ENCODE measurements at places on chromosomes 6 and 20.

DNA sequence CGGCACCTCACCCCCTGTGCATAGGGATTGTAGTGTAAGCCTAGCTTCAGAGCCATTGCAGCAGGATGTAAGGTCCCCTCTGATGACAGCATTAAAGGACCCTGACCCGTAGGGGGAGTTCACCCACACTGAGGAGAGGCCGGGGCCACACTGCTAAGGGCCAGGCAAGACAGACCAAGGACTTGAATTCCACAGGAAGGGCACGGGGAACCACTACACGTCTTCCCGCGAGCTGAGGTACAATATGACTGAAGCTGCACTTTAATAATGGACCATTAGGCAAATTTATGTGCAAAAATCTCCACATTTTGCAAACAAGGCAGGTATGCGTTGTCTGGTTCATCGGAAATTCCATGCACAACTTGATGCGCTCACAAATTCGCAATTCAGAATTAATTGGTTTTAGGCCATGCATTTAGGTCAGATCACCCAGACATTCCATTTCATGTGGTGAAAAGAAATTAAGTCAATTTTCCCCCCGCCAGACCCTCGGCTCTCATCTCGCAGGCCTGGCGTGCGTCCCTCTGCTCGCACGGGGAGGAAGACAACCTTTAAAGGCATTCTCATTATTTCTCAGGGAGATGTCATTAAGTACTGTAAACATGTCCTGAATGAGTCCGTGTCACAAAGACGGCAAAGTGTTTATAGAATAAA, 111.8 kb downstream of the FOXA2 start:
- no peak for DNase-seq
- H3K27ac ChIP-seq: no peak overlapping the region
- H3K36me3 ChIP-seq: no peaks in the 10 kb centered on the region
- no peaks in the 10 kb centered on the region for H3K27me3 ChIP-seq
- no peaks in the 10 kb centered on the region for H3K4me1 ChIP-seq
- H3K4me3 ChIP-seq: no peak overlapping the region

DNA sequence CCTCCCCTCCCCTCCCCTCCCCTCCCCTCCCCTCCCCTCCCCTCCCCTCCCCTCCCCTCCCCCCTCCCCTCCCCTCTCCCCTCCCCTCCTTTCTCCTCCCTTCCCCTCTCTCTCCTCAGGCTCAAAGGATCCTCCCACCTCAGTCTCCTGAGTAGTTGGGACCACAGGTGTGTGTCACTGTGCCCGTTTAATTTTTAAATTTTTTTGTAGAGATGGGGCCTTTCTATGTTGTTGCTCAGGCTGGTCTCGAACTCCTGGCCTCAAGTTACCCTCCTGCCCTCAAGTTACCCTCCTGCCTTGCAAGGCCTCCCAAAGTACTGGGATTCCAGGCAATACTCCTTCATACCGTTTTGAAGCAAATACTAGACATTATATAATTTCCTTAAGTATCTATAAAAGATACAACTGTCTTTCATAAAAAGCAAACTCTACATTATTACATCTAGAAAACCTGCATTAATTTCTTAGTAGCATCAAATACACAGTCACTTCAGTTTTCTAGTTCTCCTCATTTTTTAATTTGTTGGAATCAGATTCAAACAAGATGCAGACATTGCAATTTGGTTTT, 39.8 kb downstream of the NCOA3 start:
- H3K4me3 ChIP-seq: no peak overlapping the region
- H3K36me3 ChIP-seq: no peaks in the 10 kb centered on the region
- DNase-seq: no peak
- H3K4me1 ChIP-seq: peaks cover 6% of the 10 kb centered on the region

DNA sequence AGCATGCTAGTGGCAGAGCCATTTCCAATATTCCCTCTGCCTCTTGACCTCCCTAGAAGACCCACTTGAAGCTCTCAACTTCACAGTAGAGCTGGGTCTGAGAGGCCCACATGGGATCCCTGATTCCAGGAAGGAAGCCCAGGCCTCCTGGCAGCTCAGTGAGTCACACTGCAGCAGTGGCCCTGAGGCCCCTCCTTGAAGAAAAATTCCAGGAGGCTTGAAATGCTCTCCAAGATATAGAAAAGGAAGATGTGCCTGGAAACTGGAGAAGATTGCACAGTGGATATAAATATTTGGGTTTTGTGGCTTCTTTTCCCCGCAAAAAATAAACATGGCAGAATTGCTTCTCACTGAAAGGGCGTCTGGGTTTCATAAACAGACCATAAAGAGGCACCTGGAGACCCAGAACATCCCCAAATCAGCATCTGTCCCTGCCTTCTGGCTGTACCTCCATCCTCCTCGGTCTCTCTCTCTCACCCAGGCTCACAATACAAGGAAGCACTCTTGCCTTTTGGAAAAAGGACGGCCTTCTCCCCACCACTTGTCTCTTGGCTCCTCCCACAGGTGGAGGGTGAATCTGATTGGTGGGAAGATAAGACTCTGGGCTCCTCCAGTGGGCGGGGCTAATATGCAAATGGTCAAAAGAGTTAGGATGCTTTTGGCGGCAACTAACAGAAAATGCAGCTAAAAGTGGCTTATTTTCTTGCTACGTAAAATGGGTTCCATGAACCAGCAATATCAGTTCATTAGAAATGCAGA, 200.0 kb upstream of the SULF2 start:
- no peak overlapping the region for H3K27ac ChIP-seq
- H3K4me3 ChIP-seq: no peak overlapping the region

GRCh38 chr20:19756761-19757486, 1.1 kb upstream of the RIN2 start:
- no peaks in the 10 kb centered on the region for H3K36me3 ChIP-seq
- DNase-seq: no peak
- no peaks in the 10 kb centered on the region for H3K27me3 ChIP-seq
- H3K4me1 ChIP-seq: peaks cover 5% of the 10 kb centered on the region
- H3K4me3 ChIP-seq: peak overlapping the region; percentile 80

DNA sequence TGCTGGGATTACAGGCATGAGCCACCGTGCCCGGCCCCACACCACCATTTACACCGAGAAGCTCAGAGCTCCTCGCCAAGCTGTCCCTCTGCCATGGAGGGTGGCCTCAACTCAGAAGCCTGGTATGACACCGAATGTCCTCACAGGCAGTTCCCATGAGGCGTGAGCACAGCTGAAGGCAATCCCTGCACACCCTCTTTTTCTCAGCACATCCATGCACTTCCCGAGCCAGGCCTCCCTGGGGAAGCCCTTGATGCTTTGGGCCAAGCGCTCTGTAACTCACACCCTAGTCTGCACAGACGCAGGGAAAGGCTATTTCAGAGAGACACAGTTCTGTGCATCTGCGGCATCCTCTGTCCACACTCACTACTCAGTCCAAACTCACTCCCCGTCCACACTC, 18.4 kb downstream of the THBS2 start:
- no peak for DNase-seq
- H3K4me3 ChIP-seq: no peak overlapping the region
- H3K36me3 ChIP-seq: peaks cover 34% of the 10 kb centered on the region
- no peak overlapping the region for H3K27ac ChIP-seq
- H3K27me3 ChIP-seq: no peaks in the 10 kb centered on the region

DNA sequence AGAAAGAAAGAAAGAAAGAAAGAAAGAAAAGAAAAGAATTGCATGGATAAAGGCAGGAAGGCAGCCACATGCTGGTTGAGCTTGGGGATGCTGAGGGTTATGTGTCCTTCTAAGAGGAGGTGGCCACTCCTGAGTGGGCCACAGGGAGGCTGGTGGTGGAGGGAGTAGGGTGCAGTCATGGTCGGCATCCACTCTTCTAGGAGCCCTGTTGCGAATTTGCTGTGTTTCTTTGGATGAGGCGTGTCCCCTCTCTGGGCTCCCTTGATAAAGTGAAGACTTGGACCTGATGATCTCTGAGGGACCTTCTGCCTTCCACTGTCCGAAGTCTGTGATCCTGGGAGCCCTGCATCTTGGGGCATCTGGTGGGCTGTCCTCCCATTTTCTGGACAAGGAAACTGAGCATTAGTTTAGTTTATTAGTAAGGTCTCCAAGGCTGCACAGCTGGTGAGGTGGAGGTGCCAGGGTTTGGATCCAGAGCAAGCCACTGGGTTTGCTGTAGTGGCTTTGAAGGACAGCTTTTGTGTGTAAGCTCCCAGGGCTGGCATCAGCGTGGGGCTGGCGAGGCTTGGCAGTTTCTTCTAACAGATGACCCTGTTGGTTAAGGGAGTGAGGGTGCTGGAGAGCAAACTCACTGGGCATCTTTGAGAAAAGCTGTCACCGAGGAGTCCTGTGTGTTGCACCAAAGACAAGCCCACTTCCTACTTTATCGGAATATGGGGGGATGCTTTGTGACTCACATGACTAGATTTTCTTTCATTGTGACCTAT, 4.3 kb downstream of the DLGAP4 start:
- H3K4me1 ChIP-seq: no peaks in the 10 kb centered on the region
- no peaks in the 10 kb centered on the region for H3K36me3 ChIP-seq

- H3K4me3 ChIP-seq: no peak overlapping the region
- no peaks in the 10 kb centered on the region for H3K27me3 ChIP-seq
- no peaks in the 10 kb centered on the region for H3K36me3 ChIP-seq
- no peaks in the 10 kb centered on the region for H3K4me1 ChIP-seq
These were observed 240.8 kb downstream of the ARHGAP18 start for GRCh38 chr6:129469070-129469662.

DNA sequence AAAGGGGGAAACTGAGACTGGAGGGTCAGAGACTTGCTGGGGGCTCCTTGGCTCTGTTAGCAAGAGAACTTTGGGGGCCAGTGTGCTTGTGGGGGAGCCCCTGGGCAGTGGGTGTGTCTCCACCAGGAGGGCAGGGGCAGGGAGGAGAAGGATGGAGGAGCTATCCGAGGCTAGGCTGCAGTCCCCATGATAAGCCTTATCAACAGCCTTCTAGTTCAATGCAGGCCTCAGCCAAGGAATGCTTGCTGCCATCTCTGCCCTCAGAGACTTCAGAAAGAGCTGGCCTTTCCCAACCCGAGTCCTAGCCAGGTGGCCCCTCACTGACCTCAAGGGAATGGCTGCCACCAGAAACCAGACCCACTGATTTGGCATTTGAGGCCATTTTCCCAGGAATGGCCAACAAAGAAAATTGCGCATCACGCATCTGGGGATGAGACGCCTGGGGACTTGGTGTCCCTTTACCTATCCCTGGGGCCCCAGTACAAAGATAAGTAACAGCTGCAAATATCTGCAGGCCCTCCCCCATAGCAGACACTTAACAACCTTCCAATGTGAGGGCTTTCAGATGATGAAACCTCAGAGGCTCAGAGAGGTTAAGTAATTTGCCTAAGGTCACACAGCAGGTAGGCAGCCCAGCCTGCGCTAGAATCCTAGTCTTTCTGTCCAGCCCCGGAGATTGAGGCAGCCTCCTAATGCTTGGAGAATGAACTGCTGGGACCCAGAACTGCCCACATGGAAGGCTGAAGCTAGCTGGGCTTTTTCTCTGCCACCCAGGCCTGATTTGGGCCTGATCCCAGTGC, 4.9 kb downstream of the TGM2 start:
- DNase-seq: no peak
- no peaks in the 10 kb centered on the region for H3K27me3 ChIP-seq
- no peak overlapping the region for H3K4me3 ChIP-seq
- H3K27ac ChIP-seq: no peak overlapping the region
- peaks cover 8% of the 10 kb centered on the region for H3K36me3 ChIP-seq
- peaks cover 16% of the 10 kb centered on the region for H3K4me1 ChIP-seq

GRCh38 chr20:62430866-62431447, 3.6 kb upstream of the RBBP8NL start:
- H3K4me3 ChIP-seq: no peak overlapping the region
- no peak for DNase-seq
- peaks cover 30% of the 10 kb centered on the region for H3K27me3 ChIP-seq
- H3K27ac ChIP-seq: no peak overlapping the region

- H3K27ac ChIP-seq: no peak overlapping the region
- no peaks in the 10 kb centered on the region for H3K36me3 ChIP-seq
- H3K27me3 ChIP-seq: no peaks in the 10 kb centered on the region
- peak; percentile 92 for DNase-seq
These were observed 34.2 kb downstream of the DTNBP1 start for GRCh38 chr6:15628499-15629131.

GRCh38 chr6:138405816-138406413, 1.9 kb downstream of the HEBP2 start:
- H3K4me1 ChIP-seq: peaks cover 8% of the 10 kb centered on the region
- peaks cover 12% of the 10 kb centered on the region for H3K36me3 ChIP-seq
- no peak overlapping the region for H3K27ac ChIP-seq
- no peak for DNase-seq

DNA sequence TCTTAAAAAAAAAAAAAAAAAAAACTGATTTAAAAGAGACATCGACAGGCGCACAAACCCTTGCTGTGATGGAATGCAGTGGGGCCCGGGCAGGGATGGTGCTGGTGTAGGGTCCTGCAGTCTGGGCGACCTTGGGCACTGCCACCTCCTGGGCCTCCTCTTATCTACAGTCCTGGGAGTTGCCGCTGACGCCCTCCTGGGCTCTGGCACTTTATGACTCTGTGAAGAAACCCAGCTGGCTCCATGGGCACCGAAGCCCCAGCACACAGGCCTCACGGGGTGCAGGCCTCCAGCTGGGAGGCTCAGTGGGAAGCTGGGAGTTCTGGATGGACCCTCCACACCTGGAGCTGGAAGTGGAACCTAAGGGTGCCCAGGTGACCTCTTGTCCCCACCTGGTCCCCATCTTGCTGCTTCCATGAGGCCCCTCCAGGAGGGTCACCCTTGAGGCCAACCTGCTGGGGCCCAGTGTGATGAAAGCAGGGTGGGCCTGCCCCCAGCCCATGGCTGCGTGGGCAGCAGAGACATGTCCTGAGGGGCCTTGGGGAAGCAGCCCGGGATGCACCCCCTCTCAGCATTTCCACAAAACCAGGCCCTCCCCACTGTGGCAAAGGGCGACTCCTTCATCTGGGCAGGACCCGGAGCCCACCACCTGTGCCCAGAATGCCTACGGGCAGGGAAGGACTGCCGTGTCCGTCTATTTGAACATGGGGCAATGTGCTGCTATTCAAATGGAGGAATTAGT, 104.9 kb downstream of the ASXL1 start:
- H3K36me3 ChIP-seq: peaks cover 1% of the 10 kb centered on the region
- no peaks in the 10 kb centered on the region for H3K27me3 ChIP-seq
- no peak overlapping the region for H3K4me3 ChIP-seq
- peaks cover 11% of the 10 kb centered on the region for H3K4me1 ChIP-seq
- H3K27ac ChIP-seq: no peak overlapping the region
- no peak for DNase-seq

- no peaks in the 10 kb centered on the region for H3K27me3 ChIP-seq
- peak overlapping the region; percentile 66 for H3K27ac ChIP-seq
- peaks cover 2% of the 10 kb centered on the region for H3K36me3 ChIP-seq
- H3K4me3 ChIP-seq: no peak overlapping the region
- DNase-seq: peak; percentile 89
These were observed 50.9 kb downstream of the RPRD1B start for GRCh38 chr20:38084425-38084951.

- H3K36me3 ChIP-seq: no peaks in the 10 kb centered on the region
- no peak overlapping the region for H3K4me3 ChIP-seq
- DNase-seq: no peak
These were observed 370.6 kb downstream of the CD83 start for GRCh38 chr6:14488180-14488579.

- H3K4me1 ChIP-seq: peaks cover 3% of the 10 kb centered on the region
- no peaks in the 10 kb centered on the region for H3K36me3 ChIP-seq
- H3K27ac ChIP-seq: no peak overlapping the region
These were observed 8.6 kb upstream of the ZBTB46 start for GRCh38 chr20:63839620-63840019.

- H3K4me3 ChIP-seq: no peak overlapping the region
- H3K4me1 ChIP-seq: no peaks in the 10 kb centered on the region
- no peaks in the 10 kb centered on the region for H3K27me3 ChIP-seq
- H3K36me3 ChIP-seq: no peaks in the 10 kb centered on the region
These were observed 107.3 kb downstream of the SYCP2 start for GRCh38 chr20:59825944-59826759.

- DNase-seq: no peak
- H3K27ac ChIP-seq: no peak overlapping the region
- H3K27me3 ChIP-seq: no peaks in the 10 kb centered on the region
- no peaks in the 10 kb centered on the region for H3K36me3 ChIP-seq
These were observed 104.1 kb downstream of the HDGFL1 start for GRCh38 chr6:22673474-22673873.

All from fibroblast of lung (primary cell).